Myocyte (in vitro differentiated cells): ENCODE measurements at places on chromosomes 2 and 18. TPM values are rescaled to one million over a fixed set of nuclear protein-coding genes. Genes with fewer than 3 reads are reported as not detected.
A peak's percentile ranks its signal among the peaks of the same experiment; 100 is the strongest.

DNA sequence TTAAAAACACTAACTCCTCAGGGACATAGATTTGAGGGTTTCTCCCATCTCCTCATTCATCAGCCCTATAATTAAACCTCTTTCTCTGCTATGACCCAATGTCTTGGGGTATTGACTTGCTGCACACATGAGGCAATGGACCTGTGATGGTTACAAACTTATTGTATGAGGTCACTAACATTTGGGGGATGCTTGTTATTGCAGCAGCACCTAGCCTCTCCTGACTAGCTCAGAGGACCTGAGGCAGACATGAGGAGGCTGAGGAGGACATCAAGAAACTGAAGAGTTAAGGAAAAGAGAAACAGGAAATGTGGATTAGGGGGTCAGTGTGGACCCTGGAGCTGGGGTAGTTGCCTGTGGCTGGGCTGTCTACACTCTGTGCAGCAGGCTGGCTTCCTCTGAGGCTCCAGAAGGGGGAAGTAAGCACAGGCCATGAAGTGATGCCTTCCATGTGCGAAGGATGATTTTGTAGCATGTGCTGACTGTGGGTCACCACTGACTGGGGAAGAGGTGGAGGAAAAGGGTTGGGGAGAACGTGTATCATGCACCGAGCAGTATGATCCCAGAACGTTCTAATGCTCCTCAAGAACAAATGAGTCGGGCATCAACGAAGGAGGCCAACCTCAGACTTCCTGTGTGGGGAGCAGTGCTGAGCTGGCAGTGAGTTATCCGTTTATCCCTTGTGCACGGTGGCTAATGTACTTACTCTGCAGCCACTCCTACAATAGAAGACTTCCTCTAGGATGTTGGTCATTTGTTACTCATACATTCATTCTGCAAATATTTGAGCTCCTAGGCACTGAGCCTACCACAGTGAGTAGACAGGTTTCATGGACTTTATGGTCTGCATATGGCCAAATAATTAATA is 42.1 kb upstream of the RFX8 start:
- no peak for DNase-seq

DNA sequence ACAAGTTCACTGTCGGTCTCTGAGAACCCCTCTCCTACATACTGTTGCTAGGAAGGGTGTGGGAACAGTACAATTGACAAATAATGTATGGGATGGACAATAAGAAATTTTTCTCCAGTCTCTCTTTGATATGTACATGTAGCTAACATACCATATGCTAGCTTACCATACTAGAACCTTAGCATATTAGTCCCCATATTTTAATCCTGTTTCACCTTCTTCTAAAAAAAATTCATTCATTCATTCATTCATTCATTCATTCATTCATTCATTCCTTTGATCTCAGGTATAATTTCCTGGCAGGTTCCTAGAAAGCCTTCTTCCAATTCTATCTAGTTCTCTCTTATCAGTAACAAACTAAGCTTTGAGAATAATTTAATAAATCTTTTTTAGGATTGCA is 62.2 kb downstream of the TTC21B start:
- no peak for DNase-seq

- no peak for DNase-seq
These were observed 353.9 kb downstream of the CYRIA start for GRCh38 chr2:16311521-16312440.

DNA sequence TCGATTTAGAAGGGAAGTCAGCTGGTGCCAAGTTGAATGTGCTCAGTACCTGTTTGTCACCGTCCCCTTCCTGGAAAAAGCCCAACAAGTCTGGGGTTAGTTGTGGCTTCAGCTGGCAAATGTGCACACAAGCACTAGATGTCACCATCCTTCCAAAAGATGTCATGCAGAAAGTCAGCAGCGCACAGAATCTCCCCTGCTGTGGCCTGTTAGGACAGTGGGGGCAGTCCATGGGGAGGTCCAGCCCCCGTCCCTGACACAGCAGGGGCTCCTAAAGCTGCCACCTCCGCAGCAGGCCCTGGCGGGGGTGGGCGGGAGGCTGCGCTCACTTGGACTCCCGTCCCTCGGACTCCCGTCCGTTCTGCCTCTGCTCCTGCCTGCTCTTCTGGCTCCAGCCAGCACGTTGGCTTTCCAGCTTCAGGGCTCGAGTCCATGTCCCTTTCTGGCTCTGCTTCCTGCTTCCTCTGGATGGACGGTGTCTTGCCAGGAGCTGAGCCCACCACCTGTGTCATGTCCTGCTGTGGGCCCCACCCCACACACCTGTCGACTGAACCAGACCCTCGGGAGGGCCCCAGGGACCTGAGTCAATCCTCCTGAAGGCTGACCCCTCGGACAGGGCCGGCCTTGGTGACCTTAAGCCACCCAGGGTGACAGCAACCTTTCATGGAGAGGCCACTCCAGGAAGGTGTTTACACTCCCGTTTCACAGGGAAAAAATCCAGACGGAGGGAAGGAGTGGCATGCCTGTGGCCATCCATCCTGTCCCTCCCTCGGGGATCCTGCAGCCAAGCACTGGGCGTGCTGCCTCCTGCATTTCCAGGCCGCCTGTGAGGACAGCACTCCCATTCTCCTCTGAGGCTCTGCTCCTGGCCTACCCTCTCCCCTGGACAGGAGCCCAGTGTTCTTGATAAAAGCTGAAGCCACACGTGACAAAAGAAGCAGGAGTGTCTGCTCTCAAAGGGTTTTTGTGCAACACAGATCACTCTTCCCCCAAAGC is 8.5 kb downstream of the RAB17 start:
- peak; percentile 82 for DNase-seq

- DNase-seq, result peak; percentile 43
These were observed 180.5 kb downstream of the DIS3L2 start for GRCh38 chr2:232142049-232142448.

DNA sequence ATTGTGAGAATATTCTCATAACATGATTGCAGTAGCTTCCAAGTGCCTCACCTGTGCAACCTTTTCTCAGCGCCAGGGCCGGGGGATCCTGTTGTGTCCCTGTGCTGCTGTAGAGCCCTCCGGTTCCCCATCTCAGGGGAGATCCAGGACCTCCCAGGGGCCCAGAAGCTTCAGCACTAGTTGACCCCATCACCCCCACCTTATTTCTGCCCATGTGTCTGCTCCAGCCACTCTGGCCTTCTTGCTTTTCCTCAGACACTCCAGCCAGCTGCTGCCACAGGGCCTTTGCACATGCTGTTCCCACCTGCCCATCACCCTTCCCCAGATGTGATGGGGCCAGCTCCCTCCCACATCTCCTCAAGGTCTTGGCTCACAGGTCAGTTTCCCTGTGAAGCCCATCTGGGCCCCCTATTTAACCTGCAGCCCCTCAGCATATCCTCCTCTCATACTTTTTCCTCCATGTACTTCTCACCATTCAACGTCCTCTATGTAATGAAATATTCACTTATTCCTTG is 226.5 kb downstream of the SEPTIN10 start:
- no peak for DNase-seq

GRCh38 chr2:9971105-9971818 is 19.8 kb downstream of the GRHL1 start:
- DNase-seq, result no peak

- DNase-seq, result no peak
These were observed 247.5 kb upstream of the LRATD1 start for GRCh38 chr2:14385043-14385442.

- no peak for DNase-seq
These were observed 416.8 kb downstream of the RNF144A start for GRCh38 chr2:7333960-7334493.

GRCh38 chr2:39379643-39380524 is 57.2 kb downstream of the MAP4K3 start:
- DNase-seq, result peak; percentile 66

DNA sequence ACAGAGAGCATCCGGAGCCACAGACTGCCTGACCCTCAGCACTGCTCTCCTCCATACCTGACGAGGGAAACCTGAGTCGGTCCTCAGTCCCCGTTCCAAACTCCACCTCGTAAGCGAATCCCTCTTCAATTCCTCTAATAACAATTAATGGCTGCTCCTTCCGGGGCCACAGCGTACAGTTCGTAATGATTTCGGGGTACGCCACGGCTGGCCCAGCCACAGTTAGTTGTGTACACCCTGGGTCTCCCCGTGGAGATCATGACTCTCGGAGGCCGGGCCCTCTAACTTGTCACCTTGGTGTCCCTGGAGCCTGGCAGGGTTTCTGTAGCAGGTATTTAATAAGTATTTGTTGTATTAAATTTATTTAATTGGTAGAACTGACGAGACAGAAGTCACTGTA is 121.5 kb downstream of the EIPR1 start:
- DNase-seq, result no peak

GRCh38 chr2:175251425-175252041 is 70.0 kb upstream of the ATP5MC3 start:
- DNase-seq, result peak; percentile 60

- DNase-seq, result no peak
These were observed 613.2 kb downstream of the SLC4A3 start for GRCh38 chr2:220240641-220241040.

DNA sequence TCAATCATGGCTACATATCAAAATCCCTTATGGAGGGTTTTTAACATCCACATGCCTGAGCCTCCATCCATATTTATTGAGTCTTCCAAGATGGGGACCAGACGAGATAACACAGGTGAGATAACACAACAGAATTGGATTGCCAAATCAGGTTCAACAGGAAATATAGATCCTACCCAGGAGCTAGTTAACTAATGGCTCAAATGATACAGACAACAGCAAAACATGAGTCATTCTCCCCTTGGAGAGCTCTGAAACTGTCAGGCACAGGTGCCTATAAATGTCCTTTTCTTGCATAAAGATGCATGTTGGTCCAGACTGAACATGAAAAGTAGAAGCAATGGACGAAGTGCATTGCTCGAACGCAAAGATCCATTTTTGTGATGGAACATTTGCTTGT is 202.2 kb downstream of the CDH20 start:
- no peak for DNase-seq

GRCh38 chr2:65913813-65914212 is 481.4 kb upstream of the SPRED2 start:
- no peak for DNase-seq

GRCh38 chr2:69972822-69973221 is 11.4 kb upstream of the ASPRV1 start:
- no peak for DNase-seq

- no peak for DNase-seq
These were observed 50.5 kb upstream of the DLX2 start for GRCh38 chr2:172153156-172153555.

DNA sequence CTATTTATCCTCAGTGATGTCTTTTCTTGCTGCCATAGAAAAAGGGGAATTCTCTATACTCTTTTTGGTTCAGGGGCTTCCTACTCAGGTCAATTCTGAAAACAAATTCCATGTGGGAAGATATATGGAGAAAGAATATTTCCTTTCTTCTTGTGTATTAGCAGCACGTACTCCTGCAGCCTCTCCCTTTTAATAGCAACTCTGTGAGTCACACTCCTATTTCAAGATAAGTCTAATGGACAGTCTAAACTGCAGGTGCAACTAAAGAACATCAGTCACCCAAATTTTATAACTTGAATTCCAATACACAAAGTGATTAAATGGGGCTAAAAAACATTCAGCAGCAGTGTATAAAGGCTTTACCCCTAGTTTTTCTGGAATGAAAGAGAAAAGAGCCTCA is 942.2 kb downstream of the CNTNAP5 start:
- DNase-seq, result no peak

DNA sequence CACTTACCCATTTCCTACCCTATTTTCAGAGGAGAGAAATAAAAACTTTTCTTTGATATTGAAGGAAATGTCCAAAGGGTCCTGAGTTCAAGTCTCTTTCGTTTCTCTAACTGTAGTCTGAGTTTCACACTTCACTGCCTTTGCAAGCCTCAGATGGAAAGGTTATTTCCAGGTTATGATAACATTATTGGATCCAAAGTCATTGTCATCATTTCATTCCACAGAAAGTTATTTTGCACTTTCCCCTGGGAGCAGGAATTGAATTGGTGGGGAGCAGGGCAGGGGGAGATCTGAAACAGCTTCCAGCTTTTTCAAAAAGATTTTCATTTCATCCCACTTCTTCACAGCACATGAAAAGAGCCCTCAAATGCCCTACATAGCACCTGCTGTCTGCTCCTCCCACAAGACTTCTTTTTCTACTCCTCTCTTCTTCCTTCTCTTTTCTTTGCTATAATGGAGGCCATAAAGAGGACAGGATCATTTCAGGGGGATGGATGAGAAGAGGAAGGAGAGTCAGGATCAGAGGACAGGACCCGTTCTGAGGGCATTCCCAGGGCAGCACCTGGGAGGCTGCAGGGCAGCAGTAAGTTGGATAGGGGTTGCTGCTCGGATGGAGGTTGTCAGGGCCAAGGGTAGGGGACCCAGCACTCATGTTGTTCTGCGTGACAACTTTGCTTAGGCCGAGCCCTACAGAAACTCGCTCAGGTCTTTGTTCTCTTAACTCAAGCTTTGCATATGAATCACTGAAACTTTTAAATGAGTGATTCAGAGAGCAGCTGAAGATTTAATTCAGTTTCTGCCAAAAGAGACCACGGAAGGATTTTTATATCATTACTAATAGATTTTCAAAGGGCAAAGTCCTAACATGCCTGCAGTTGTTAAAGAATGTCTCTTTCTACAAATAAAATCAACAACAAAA is 11.4 kb upstream of the GALNT5 start:
- DNase-seq, result peak; percentile 85

GRCh38 chr2:23497063-23497462 is 112.1 kb downstream of the KLHL29 start:
- DNase-seq, result peak; percentile 84

DNA sequence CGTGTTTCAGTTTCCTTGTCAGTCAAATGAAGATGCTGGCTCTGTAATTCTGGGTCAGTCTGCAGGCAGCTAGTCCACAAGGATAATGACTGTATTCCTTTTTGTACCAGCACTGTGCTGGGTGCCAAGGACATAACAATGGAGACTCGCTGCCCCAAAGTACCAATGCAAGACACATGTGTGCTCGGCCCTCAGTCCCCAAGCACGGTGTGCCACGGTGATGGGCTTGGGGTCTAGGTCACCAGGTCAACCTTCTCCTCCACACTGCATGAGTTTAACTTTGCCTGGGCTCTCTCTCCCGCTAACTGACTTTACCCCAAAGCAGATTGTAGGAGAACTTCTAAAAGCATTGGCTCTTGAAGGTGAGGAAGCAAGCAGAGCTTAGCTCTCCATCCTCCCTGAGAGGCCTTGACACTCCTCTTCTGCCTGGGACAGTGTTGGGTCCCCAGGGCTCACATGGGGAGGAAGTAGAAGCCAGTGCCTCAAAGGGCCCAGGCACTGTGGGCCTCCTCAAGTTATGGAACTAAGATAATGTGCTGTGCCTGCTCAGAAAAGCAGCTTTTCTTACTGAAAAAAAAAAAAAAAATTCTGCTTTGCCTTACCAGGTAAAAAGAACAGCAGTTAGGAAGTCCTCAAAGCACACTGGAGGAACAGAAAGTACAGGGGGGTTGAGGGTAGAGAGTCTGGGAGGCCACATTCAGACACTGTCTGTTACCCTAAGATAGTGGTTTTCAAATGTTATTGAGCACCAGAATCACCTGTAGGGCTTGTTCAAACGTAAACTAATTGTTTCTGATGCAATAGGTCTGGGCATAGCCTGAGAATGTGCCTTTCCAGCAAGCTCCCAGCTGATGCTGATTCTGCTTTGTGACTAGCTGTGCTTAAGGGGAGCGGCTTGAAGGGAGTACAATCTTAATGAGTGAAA is 276.4 kb upstream of the CXCR4 start:
- DNase-seq, result no peak

The RELCH gene
- total RNA-seq, result 21.6 and 25.7 TPM in 2 replicates

The MCEE gene
- 16.1 and 16.4 TPM in 2 replicates for total RNA-seq

The GRHL1 gene
- 0.47 and 1.4 TPM in 2 replicates for total RNA-seq

The ZCCHC2 gene
- 3.6 and 4.5 TPM in 2 replicates for total RNA-seq

The REG3G gene
- total RNA-seq, result not detected in 2 replicates

The ALLC gene
- not detected in 2 replicates for total RNA-seq

The PLA2R1 gene
- 5.6 and 6.0 TPM in 2 replicates for total RNA-seq

The SH2D6 gene
- total RNA-seq, result 4.9 and 5.3 TPM in 2 replicates

The ZAP70 gene
- total RNA-seq, result 2.2 and 2.3 TPM in 2 replicates

The PARD3B gene
- 7.2 and 9.7 TPM in 2 replicates for total RNA-seq

The CNTNAP5 gene
- total RNA-seq, result not detected in 2 replicates
